ENCODE measurements at places on chromosomes 3 and 15.

DNA sequence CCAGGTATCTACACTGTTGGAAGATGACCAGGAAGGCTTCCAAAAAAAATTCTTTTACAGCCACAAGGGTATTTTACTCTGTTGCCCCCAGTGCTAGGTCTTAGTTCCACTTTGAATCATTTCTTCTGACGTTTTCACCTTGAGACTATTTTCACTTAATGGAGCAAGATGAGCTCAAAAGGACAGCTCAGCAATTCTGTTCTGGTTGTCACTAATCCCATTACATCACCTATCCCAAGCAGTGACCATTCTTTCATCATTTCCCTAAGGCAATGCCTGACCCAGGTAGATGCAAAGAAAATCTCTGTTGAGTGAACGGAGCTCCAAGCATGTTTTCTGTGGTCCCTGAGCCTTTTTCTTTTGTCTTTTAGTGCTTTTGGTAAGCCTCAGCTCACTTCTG is 210.0 kb downstream of the KCNAB1 start:
- no peak for DNase-seq

DNA sequence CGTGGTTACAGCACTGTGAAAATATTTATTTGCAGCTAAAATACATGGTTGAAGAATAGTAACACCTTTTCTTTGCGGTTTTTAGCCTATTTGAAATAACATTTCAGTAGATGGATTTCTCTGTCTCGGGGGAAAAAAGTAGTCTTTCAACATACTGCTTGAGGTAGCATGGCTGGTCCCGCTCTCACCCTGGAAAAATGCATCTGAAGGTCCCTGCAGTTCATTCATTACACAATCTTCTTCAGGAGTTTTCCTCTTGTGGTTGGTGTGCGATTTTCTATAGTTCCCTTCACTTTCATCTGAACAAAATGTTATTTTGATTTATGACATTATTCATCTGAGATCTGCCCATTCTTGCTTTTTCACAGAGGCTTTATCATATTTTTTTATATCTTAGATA is 75.9 kb downstream of the STRIT1 start:
- no peak for DNase-seq

GRCh38 chr3:37519661-37520060 is 342.0 kb upstream of the CTDSPL start:
- no peak for DNase-seq

DNA sequence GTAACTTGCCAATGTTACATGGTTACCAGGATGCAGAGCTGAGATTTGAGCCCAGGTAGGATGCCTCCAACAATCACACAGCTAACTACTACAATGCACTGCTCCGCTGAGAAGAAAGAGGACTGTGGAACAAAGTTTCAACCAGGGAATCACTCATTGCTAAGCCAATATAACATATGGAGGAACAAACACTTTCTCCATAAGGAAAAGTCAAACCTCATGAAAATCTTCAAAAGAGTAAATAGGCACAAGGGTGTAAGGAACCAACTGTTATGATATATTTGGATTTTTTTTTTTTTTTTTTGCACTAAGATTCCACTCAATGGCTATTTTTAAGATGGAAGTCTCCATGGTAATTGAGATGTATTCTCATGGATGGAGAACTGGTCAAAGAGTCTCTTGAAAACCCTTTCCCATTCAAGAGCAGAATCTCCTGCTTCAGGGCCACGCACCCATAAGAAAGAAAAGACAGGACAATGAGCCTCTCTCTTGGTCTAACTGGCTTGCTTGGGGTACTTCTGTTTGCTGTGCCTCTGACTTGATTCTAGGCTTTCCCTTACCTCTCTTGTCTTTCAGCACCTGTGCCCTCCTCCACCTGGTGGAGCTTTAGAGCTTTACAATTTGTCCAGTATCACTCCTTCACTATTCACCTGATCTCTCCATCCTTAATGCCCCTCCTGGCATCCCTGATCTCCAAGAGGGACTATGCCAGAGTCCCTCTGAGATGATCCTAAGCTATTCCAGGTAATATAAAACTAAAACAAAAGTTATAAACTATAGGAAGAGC is 252.8 kb downstream of the NTRK3 start:
- no peak for DNase-seq

GRCh38 chr15:53525894-53526293 is 233.6 kb downstream of the WDR72 start:
- no peak for DNase-seq

GRCh38 chr3:158420654-158421396 is 150.2 kb upstream of the MLF1 start:
- DNase-seq: no peak

DNA sequence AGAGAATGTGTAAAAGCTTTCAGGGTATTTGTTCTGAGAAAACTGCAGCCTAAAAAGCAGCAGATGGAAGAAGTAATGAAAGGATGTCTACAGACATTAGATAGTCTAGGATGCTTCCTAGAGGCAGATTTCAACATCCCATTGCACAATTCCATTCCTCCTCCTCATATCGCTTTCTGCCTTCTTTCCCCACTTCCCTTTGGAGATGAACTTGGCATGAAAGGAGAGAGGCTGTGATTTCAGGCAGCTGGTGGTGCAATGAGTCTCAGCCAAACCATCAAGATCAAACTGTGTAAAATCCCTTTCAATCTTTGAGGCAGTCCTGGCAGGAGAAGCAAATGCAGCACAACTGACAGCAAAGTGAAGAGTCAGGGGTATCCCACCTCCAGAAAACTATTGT is 438.7 kb upstream of the KCNMB2 start:
- DNase-seq: no peak

DNA sequence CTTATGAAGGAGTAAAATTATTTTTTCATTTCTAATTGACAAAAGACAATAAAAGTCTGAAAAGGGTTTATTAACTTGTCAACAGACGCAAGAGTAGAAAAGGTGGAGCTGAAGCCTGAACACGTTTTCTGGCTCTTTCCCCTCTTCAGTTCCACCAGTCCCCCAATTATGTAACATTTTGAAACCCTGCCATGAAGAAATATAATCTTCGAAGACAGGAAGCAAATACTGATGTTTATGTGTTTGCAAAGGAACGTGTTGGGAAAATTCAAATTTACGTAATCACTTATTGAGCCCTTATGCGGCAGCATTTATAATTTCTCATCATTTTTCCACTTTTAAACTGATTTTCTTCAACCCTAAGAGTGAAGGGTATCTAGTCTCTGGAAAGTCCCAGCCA is 767 bp downstream of the AP3S2 start:
- DNase-seq: no peak

- no peak for DNase-seq
Observed at GRCh38 chr3:4808637-4809036, 170.6 kb upstream of the BHLHE40 start.

- no peak for DNase-seq
Observed at GRCh38 chr3:170734043-170734734, 135.8 kb downstream of the RPL22L1 start.

DNA sequence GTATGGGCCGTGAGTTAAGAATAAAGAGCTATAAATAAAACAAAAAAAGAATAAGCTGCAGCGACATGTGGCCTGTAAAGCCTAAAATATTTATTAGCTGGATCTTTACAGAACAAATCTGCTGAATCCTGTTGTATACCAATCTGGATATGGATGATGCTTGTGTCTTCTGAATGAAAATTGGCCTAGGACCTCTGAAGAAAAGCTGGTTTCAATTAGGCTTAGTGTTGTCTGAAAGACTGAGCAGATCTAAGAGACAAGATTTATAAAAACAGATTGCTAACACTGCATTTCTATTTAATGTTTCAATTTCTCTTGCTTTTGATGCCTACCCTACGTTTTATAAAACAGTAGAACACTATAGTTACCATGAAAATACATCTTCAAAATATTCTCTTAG is 57.9 kb downstream of the ST3GAL6 start:
- no peak for DNase-seq

DNA sequence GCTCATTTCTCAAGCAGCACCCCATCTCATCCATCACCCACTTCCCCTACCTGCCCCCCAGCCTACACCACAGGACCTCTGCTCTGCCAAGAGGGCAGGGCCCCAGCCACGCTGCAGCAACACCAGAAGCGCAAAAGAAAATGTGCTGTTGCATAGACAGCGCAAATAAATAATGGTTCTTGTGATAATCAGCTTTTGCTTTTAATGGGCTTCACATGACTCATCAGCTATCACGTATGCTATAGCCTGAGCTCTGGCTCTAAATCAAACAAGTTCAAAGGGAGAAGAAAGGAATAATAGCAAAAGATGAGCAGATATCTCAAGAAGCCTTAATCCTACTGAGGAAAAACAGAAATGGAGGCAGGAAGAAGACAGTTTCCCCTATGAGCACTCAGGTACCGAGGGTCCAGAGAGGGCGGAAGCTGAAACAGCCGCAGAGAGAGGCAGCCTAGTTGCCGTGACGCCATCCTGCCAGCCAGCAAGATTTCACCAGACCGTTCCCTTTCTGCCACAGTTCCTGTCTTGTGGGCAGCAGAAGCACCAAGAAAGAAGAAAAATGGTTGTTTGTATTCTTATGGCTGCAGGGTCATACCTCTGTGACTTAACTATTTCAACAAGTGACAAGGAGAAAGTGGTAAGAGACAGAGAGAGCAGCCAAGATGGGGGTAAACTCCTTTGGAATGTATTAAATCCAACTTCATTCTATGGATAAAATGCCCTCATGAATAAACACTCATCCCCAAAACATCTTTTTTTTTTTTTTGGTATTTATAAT is 22.0 kb downstream of the RAB27A start:
- peak; percentile 63 for DNase-seq

GRCh38 chr15:63157891-63158431 is 684 bp upstream of the RPS27L start:
- DNase-seq: no peak

GRCh38 chr15:41423979-41424659 is 7.2 kb downstream of the RTF1 start:
- DNase-seq: no peak

DNA sequence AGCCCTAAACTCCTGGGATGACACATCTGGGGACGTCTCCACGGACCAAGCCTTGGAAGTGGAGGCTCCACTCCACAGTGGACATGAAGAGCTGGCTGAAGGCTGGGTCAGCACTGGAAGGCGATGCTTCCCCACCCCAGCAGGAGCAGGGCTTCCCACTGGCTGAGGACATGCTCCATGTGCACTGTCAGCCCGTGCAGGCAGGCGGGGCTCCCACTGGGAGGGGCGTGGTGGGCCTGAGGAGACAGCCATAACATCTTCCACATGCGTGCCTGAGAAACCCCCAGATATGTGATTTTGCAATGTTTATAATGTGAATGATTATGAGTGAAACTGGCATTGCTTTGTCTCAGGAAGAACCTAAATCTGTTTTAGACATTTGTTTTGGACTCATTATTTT is 231.3 kb downstream of the KLF13 start:
- DNase-seq: no peak

DNA sequence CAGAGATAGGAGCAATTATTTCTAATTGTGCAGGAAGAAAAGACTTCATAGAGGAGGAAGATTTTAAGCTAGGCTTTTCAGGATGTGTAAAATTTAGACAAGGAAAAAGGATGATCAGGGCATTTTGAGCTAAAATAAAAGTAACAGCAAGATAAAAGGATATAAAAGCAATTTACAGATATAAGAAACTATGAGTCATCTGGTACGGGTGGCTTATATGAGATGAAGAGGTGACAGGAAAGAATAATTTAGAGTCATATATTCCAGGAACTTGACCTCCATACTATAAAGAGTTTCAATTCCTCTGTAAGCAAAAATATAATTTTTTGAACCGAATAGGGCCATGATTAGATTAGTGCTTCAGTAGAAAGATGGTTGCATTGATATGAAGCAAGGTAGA is 273.7 kb downstream of the RBMS3 start:
- DNase-seq: no peak

- DNase-seq: no peak
Observed at GRCh38 chr3:35224565-35225295, 414.6 kb upstream of the ARPP21 start.

DNA sequence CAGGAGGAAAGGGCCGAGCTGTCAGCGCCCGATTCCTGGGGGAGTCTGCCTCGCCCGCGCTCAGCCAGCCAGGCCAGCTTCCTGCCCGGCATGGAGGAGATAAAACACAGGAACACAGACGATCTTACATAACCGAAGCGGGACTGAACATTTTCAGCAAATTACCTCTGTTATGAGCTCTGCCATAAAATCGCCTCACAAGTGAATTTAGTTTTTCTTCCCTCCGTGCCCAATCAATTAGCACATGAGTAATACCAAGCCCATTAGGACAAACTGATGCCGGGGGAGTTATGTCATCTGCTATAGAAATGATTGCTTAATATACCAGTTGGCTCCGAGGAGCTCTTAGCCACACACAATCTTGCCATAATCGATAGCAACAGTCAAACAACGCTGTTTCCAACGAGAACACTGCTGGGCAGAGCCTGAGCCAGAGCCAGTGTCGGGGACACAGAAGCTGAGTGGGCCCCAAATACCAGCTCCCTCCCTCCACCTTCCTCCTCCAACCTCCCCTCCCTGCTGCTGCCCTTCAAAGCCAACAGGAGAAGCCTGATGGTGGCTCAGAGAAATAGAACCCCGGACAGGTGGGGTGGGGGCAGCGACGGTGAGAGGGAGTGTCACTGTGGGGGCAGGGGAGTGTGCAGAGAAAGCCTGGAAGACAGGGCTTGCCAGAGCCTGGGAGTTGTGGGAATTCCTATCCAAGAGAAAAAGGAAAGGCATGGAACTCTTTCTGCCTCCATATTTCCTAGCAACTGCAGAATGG is 279.4 kb upstream of the TLE3 start:
- no peak for DNase-seq

- no peak for DNase-seq
Observed at GRCh38 chr15:80275961-80276360, 23.9 kb upstream of the CTXND1 start.

DNA sequence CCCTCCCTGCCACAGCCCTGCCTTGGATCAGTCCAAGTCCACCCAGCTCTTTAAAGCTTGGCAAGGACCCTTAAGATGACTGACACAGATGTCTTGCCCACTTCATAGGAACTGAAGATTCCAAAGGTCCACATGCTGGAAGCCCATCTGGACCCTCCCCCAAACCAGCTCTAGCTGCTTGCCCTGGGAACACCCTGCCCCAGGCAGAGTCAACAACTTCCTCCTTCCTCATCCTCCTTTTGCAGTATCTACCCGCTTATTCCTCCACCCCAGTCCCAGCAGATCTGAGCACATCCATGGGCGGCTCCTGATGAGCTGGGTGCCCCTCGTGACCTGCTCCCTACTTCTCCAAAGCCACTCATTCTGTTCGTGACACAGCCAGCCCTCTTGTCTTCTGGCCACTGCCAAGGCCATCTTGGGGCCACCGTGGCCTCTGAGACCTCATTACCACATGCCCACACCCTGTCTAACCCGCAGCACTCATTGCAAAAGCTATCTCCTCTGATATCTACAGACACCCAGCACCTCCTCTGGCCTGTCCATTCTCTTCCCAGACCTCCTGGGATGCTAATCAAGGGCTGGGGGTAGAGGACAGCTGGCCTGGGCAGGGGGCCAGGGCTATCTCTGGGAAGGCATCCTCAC is 2.0 kb upstream of the PFKFB4 start:
- no peak for DNase-seq
